Fibroblast of skin of right quadriceps (primary cell): ENCODE measurements at places on chromosomes 7 and 10.
A peak's percentile ranks its signal among the peaks of the same experiment; 100 is the strongest.

- DNase-seq = peak; percentile 35
Observed at GRCh38 chr10:76302961-76303630, 871.7 kb downstream of the LRMDA start.

- no peak for DNase-seq
Observed at GRCh38 chr10:123346581-123346980, 192.4 kb downstream of the BUB3 start.

GRCh38 chr10:118407777-118408176 lies 65.7 kb upstream of the FAM204A start:
- DNase-seq = no peak

DNA sequence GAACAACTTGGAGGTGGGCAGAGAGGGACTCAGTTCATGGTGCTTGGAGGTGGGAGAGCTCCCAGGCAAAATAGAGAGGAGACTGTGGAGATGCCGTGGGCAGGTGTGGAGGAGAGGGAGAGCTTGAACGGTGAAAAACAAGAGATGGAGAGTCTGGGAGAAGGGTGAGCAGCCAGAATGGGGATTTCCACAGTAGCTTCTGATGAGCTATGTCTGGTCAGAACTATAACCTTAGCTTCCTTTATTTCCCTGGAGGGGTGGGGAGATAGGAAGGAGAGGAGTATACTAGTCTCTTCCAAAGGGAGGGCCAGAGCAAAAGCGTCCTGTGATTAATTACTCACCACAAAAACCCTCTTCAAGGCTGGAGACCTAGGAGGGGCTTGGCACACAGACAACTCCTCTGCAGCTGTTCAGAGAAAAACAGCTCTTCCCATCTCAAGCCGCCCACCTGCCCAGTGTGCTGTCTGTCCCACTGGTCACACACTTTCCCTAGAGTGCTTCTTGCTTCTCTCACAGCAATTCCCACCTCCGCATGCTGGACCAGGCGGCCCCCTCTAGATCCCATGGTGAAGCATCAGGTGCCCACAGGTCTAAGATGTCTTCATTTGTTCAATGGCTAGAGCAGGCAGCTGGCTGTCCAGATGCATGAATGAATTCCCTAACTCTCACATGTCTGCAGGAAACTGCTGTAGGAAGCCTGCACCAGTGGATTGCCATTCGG lies 41.9 kb downstream of the TAS2R41 start:
- peak; percentile 71 for DNase-seq

DNA sequence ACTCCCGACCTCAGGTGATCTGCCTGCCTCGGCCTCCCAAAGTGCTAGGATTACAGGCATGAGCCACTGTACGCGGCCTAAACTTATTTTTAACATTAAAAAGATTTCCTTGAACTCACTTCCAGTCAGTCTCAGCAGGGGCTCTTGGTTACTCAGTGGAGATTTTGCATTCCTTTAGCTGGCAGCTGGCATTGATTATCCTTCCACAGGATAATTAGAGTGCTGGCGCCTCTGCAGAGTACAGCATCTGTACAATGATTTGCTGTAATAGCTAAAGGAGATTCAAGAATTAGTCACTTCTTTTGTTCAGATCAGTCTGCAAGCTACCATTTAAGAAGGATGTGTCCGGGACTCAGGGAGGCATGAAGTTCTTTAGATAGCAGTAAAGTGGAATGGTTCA lies 125.0 kb upstream of the NPY start:
- DNase-seq = peak; percentile 91

GRCh38 chr7:77679608-77680007 lies 16.7 kb upstream of the RSBN1L start:
- DNase-seq = no peak

GRCh38 chr10:59857921-59858320 lies 48.4 kb downstream of the CCDC6 start:
- DNase-seq = peak; percentile 8

GRCh38 chr7:69208848-69209247 lies 389.4 kb upstream of the AUTS2 start:
- no peak for DNase-seq

- DNase-seq = no peak
Observed at GRCh38 chr7:24912874-24913514, 67.0 kb downstream of the OSBPL3 start.

DNA sequence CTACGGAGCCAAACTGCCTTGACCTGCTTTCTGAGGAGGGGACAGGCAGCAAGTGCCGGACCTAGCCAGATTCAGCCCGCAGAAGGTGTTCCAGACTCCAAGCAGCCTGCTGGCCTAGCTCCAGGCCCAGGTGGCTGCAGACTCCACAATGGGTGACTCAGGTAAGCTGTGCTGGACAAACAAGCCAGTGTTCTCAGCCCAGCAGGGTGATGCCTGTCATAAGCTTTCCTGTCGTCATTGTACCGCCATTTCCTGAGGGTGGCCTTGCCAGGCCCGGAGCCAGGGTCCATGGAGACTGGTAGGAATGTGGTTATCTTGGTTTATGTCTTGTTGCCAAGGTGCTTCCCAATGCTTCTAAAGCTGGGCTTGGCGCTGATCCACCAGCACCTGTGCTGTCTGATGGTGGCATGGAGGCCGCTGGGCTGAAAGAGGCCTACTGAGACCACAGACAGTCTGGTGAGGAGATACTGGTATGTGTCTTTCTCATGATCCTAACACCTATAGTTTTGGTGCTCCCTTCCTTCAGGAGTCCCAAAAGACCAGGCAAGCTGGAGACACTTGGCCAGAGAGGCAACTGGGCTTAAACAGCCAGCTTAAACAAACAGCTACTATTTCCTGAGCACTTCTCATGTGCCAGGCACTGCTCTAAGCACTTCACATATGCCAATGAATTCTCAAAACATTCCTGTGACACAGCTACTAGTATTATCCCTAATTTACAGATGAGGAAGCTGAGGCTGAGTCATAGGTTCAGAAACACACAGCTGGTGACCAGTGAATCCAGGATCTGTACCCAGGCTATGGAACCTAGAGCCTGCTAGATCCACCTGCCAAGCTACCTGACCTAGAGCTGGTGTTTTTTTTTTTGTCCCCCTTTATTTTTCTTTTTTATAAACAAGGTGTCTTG lies 42.0 kb downstream of the ZC3HC1 start:
- DNase-seq = peak; percentile 55

GRCh38 chr10:7333961-7334641 lies 76.7 kb downstream of the SFMBT2 start:
- DNase-seq = no peak
